ENCODE measurements at places on chromosomes 11 and 22.

GRCh38 chr22:36765131-36765942 lies 10.6 kb downstream of the IFT27 start:
- DNase-seq: no peak

GRCh38 chr11:24965748-24966147 lies 468.9 kb downstream of the LUZP2 start:
- no peak for DNase-seq

- no peak for DNase-seq
Observed at GRCh38 chr11:79170321-79170720, 270.5 kb downstream of the TENM4 start.

GRCh38 chr11:70305501-70305900 lies 35.0 kb downstream of the PPFIA1 start:
- DNase-seq: no peak

DNA sequence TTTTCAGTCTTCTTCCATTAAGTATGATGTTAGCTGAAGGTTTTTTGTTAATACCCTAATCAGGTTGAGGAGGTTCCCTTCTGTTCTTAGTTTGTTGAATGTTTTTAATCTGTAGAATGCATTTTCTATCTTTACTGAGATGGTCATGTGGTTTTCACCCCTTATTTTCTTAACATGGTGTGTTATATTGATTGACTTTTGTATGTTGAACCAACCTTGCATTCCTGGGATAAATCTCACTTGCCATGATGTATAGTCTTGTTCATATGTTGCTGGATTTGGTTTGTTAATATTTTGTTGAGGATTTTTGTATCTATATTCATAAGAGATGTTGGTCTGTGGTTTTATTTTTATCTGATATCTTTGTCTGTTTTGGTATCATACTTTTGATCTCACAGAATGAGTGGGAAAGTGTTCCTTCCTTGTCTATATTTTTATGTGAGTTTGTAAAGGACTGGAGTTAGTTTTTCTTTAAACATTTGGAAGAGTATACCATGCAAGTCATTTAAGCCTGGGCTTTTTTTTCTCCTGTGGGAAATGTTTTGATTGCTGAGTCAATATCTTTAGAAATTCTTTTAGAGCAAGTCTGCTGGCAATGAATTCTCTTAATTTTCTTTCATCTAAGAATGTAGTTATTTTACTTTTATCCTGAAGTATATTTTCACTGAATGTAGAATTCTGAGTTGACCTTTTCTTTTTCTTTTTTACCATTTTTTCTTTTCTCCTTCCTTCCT lies 5.5 kb upstream of the P4HA3 start:
- no peak for DNase-seq

- DNase-seq: no peak
Observed at GRCh38 chr22:32080904-32081303, 37.8 kb downstream of the SLC5A1 start.
